ENCODE measurements at places on chromosomes 13 and 19.

GRCh38 chr19:39934584-39935363, at the start of gene FCGBP:
Gene FCGBP (minus strand): TSS chr19:39934634.
- DNase-seq, result no peak

GRCh38 chr19:51407511-51408131, 9.8 kb downstream of the SIGLEC10 start:
- DNase-seq, result peak; percentile 83

DNA sequence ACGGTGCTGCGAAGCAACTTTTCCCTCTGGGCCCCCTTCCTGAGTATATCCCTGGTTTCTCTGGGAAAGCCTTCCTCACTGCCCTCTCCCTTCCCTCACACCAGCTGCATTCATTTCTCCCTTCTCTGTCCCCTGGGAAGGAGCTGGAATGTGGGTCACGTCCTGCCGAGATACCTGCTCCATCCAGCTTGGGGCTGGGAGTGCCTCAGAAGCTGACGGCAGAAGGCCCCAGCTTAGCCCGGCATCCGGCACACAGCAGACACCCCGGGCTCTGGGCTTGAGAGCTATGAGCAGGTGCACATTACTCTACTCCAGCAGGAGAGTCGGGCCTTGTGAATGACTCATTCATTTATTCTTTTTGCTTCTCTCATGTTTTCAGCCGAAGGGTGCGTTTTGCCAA, 170.6 kb downstream of the TEX29 start:
- no peak for DNase-seq

GRCh38 chr19:44662691-44663385, 8.4 kb upstream of the CEACAM19 start:
- no peak for DNase-seq

- DNase-seq, result peak; percentile 80
These were observed 65.1 kb downstream of the KCNRG start for GRCh38 chr13:50080203-50080910.

DNA sequence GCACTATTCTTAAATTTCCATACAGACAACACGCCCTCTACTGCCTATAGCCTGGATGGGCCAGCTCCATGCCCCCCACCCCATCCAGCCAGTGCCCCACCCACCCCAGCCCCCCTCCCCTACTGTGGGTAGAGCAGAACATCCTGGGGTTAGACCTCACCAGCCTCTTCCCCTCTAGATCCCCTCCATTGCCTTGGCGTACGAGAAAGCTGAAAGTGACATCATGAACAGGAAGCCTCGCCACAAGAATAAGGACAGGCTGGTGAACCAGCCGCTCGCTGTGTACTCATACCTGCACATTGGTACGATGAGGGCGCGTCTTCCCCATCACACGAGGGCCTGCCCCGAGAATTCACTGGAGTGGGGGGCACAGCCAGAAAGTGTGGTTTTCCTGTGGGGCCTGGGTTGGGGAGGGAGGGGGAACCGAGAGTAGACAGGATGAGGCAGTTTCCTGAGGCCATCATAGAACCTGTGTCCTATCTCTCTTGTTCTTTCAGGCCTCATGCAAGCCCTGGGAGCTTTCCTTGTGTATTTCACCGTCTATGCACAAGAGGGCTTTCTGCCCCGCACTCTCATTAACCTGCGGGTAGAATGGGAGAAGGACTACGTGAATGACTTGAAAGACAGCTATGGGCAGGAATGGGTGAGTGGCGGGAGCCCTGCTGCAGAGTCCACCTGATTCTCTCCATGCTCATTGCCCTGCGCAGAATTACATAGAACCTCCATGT, 29.1 kb downstream of the ATP12A start:
- DNase-seq, result no peak

DNA sequence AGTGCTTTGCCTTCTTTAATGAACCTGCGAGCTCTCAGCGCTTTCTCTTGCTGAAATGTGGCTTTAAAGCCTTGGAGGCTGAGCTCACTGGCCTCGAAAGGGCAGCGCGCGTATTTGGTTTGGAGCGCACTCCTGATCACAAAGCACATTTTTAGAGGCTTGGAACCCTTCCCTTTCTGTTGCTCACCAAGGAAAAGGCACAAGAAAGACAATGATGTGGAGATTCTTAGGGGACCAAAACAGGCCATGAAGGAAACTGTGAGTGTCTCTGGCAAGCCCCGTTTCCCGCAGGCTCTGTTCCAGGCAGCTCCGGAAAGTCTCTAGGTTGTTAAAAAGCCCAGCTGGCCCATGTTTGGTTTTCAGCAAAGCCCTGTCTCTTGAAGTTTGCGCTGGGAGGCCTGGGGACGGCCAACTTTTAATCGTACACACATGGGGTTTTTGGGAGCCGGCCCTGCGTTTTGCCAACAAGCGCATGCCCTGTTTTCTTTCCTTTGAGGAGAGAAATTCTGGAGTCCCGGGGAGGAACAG, 9.4 kb upstream of the SPC24 start:
- no peak for DNase-seq

DNA sequence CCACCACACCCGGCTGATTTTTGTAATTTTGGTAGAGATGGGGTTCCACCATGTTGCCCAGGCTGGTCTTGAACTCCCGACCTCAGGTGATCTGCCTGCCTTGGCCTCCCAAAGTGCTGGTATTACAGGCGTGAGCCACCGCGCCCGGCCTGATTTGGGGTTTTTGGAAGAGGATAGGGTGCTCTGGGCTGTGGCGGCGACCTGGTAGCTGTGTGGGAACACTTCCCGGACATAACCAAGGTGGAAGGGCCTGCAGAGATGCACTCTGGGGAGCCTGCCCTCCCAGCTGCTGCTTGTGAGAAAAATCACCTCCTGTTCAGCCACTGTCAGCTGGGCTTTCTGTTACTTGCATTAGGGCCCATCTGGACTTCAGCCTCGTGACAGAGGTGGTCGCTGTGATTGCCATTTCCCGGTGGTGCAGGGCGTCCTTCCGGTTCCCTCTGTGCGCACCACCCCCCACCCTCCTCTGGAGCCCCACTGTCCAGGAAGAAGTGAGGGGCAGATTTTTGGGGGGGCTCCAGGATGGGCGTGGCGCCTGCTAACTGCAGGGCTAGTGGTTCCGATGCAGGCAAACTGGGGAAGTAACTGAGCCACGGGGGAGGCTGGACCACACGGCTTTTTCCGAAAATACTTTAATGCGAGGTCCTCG, 7.5 kb downstream of the IL4I1 start:
- DNase-seq, result no peak

- no peak for DNase-seq
These were observed 209.3 kb downstream of the KCNRG start for GRCh38 chr13:50224534-50224933.

- DNase-seq, result peak; percentile 63
These were observed 207.3 kb downstream of the DLEU7 start for GRCh38 chr13:50636007-50636704.

DNA sequence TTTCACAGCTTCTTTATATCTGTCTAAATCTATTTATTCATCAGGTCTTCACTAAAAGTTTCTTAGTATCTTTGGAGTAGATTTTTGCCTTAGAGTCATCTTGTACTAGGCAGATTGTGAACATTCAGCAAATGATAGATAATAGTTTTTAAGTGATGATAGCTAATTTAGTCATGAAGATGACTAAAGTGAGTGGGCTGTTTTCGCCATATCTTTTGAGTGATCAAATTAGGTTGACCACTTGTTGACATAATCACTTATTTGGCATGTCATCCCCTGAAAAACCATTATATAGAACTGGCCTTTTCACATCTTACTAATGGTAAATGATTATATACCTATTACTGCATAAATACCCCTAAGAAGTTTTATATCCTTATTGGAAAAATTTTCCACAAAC, 999.2 kb downstream of the PCDH17 start:
- DNase-seq, result no peak

GRCh38 chr13:52906122-52906903, 57.9 kb upstream of the PCDH8 start:
- DNase-seq, result no peak

DNA sequence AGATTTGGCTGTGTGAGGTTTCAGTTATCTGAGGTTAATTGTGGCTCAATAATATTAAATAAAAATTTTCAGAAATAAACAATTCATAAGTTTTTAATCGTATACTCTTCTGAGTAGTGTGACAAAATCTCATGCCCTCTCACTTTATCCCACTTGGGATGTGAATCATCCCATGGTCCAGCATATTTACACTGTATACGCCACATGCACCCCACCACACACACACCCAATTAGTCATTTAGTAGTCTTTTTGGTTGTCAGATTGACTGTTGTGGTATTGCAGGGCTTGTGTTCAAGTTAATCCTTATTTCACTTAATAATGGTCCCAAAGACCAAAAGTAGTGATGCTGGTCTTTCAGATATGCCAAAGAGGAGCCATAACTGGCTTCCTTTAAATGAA, 66.4 kb upstream of the PCDH9 start:
- DNase-seq, result no peak
